DMS79 (cell line): ENCODE measurements at places on chromosomes 12 and 14.

GRCh38 chr14:23370221-23370620 lies 2.4 kb upstream of the IL25 start:
- DNase-seq, result no peak

DNA sequence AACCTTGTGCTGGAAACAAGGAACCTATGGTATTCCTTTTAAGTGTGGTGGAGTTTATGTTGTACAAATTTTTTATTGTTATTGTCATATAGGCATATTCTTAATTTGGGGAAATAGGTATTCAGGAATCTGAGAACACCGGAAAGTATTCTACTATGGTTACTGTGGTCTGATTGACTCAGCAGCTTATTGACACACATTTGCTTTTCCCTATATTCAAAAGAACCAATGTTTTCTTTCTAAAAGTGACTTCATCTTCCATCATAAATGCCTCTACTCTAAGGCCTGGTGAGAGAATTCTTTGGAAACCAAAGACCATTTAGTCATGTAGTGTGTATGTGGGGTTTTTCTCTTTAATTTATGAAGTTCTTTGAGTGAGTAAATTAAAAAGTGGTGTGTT lies 474.8 kb downstream of the TMTC2 start:
- no peak for DNase-seq

- no peak for DNase-seq
Observed at GRCh38 chr14:101643651-101644050, 82.4 kb downstream of the DIO3 start.

- no peak for DNase-seq
Observed at GRCh38 chr12:8127138-8127537, 3.7 kb downstream of the CLEC4A start.

GRCh38 chr12:52498946-52499345 lies 5.9 kb upstream of the KRT6A start:
- no peak for DNase-seq

- no peak for DNase-seq
Observed at GRCh38 chr14:34365309-34365915, 96.6 kb downstream of the SPTSSA start.

- no peak for DNase-seq
Observed at GRCh38 chr14:85573406-85573805, 43.5 kb downstream of the FLRT2 start.
